ENCODE measurements at places on chromosomes 3 and 15.

- DNase-seq = no peak
Measured at GRCh38 chr15:54282228-54282836, 304.1 kb downstream of the UNC13C start.

- no peak for DNase-seq
Measured at GRCh38 chr3:197376020-197376419, 77.6 kb upstream of the DLG1 start.

- DNase-seq = no peak
Measured at GRCh38 chr3:172627057-172627809, 83.6 kb downstream of the NCEH1 start.

GRCh38 chr3:23000371-23000770 is 202.8 kb upstream of the UBE2E2 start:
- DNase-seq = no peak

- DNase-seq = no peak
Measured at GRCh38 chr3:32436816-32437189, 45.1 kb downstream of the CMTM7 start.

DNA sequence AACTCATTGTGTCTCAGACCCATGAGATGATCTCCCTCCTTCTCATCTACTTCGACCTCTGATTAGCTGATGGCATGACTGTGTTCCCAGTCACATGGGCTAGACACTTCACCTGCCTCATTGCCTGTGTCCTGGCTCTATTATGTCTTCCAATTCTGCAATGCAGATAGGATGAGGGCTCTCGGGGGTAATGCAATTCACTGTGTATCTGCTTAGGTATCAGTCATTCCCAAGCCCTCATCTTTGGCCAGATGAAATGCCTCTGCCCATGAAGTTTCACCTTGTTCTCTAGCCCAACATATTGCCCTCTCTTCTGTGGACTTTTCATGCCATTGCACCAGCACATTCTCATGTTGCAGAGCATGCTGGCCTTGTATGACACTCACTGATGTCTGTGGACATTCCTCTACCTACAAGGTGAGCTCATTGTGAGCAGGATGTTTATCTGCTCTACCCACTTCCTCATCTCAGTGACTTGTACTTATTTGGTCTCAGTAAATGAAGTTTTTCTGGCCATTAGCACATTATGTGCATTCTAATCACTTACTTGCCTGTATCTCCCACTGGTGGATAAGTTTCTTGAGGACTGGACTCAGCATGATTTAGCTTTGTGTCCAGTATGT is 32.3 kb downstream of the MOBP start:
- DNase-seq = no peak

GRCh38 chr3:149572796-149573414 is 84.9 kb downstream of the WWTR1 start:
- no peak for DNase-seq

DNA sequence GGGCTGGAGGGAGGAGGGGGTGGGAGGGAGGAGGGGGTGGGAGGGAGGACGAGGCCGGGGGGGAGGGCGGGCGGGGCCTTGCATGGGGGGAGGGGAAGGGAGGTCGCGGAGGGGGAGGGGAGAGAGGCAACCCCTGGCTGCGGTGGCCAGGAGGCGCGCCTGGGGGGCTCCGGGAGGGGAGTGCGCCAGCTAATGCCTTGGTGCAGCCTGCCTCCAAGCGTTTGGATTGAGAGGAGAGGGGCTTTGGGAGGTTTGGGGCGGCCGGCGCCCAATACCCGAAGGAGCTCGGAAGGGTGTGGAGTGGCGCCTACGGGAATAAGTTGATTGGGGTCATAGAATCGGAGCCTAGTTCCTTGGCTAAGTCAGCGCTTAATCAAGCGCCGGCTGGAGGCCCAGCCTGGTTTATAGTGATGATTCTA is 557 bp downstream of the TFG start:
- DNase-seq = peak; percentile 44

DNA sequence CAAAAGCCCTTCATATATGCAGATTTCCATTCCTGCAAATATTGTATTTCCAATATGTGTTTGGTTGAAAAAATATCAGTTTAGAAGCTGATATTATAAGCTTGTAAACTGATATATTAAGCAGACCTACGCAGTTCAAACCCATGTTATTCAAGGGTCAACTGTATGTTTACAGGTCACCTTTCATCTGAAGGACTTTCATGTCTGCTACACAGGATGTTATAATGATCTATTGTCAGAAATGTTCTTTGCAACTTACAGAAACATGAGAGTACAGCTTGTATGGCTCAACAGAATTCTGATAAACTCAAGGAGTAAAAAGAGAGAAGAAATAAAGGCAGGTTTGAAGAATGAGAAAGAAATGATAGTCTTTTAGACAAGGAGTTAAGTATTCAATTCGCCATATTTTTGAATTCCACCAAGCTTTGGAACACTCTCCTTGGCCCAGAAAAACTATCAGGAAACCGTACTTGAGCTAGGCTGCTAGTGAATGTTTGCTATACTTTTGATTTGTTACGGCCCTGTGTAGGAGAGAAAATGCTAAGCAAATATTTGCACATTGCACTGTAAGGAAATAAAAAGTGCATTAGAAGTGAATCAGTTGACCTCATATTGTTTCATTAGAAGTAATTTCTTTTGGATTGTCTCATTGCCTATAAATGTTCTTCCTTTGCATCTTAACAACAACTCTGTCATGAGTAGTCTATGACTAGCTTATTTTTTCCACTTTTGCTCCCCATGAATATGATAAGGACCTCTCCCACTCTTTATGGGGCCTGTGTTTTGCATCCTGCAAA is 81.2 kb downstream of the NEK11 start:
- DNase-seq = no peak

- DNase-seq = no peak
Measured at GRCh38 chr15:99434506-99435112, 131.2 kb upstream of the MEF2A start.

GRCh38 chr3:191961022-191961421 is 500.1 kb downstream of the PYDC2 start:
- no peak for DNase-seq

GRCh38 chr3:102741105-102741504 is 306.3 kb downstream of the ZPLD1 start:
- DNase-seq = no peak

- no peak for DNase-seq
Measured at GRCh38 chr3:123226549-123226948, 24.8 kb downstream of the SEC22A start.

DNA sequence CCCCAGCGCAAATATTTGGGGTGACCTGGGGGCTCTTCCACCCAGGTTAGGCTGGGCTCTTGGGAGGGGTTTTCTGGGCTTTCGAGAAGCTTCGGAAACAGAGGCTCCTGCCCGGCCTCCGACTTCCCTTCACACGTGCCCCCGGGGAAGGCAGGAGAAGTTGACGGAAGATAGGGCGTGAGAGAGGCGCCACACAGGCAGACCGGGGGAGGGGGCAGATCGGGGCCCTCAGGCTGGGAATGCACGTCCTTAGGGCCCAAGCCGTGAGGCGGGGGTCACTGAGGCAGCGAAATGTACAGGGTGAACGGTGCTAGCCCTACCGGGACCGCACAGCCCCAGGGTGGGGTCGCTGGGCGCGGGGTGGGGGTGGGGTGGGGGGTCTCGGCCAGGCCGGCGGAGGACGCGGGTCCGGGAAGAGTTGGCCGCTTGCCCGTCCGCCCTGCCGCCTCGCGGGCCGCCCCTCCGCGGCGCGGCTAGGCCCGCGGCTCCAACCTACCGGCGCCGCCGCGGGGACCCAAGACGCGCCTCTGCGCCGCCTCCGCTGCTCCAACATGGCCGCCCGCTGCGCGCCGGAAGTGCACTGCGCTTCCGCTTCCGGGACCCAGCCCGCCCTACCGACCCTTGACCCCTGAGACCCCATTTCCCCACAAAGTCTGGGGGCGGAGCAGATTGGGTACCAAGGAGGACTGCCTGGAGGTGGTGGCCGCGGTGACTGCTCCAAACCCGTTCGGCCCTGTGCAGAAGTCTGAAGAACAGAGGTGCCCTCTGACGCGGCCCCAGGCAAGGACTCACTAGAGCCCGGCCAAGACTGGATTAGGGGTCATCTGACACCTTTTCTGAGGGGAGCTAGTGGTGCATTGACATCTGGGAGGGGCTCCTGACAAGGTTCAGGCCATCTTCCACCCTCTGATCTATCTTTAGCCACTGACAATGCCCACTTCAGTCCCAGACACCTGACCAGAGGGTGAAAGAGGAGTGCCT is at the start of gene CCDC71:
Gene CCDC71 (minus strand): TSS at position 561 of the 981 bp plus-strand sequence. CDS start 2,123 bp downstream, outside the sequence.
- peak; percentile 84 for DNase-seq

DNA sequence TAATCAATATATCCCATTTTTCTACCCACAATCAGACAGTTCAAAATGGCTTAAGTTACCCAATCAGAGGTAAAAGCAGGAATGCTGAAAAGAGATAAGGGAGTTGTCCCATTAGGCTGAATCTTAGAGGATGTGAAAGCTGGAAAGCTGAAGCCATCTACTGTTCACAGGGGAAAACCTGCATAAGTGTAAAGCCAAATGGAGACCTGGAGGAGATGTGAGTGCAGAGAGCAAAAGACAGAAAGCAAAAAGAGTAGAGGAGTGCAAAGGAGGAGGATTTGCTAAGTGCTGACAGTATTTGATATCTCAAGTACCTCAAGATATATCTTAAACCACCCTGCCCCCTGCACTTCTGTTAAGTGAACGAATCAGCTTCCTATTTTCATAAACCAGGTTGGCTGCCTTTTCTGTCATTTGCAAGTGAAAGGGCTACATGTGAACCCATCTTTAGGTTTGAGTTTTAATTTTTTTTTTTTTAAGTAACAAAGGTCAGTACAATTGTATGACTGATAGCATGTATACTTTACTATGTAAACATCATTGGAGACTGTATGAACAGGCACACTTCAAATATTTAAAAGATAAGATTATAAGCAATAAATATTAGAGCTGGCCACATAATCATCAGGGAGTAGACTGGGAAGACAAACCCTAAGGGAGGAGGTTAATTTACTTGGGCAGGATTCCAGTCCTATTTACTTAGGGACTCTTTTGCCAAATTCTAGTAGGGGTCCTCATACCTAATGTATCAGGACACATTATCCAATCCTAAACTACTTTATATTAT is 22.8 kb upstream of the P2RY1 start:
- peak; percentile 44 for DNase-seq

GRCh38 chr15:93042691-93043378 is 46.2 kb downstream of the RGMA start:
- no peak for DNase-seq

DNA sequence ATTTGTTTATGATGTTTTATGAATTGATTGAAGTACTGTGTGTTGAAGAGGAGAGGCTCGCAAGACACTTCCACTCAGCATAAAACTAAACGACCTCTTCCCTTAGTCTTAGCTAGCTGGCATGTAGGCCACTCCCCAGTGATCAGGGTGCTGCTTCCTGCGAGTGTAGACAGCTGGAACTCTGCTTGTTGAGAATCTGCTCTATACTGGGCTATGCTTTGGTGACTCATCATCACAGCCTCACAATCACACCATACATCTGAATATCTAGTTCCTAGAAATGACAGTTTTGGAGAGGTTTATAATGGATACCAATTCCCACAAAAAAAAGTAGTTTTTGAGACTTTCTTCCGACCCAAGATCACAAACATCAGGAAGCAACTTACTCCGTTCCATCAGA is 1.5 kb upstream of the SLC24A5 start:
- DNase-seq = no peak

DNA sequence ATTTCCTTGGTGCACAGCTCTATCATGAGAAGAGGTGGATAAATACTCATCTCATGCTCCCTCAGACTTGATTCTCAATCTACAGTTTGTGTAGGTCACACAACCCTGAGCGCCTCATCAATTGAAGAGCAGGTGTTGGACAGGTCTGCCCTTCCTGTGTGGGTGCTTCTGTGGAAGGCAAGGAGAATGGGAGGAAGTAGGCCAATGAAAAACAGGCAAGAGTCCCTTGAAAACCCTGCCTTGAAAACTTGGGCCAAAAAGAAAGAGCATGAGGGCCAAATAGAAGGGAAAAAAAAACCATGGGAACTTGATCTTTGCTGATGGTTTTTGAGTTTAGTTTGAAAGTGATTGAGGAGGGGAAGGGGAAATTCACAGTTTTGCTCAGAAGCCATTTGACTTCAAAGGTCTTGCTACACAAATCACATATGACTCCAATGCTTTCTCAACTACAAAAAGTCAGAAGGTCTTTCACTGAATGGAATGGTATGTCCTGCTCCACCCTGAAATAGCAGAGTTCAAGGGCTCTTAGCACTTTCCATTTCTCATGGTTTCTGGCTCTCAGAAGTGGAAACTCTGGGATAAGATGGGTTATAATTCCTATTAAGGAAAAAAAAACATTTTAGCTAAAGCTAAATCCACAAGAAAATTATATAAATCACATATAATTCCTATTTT is 37.2 kb upstream of the TM4SF1 start:
- DNase-seq = no peak

DNA sequence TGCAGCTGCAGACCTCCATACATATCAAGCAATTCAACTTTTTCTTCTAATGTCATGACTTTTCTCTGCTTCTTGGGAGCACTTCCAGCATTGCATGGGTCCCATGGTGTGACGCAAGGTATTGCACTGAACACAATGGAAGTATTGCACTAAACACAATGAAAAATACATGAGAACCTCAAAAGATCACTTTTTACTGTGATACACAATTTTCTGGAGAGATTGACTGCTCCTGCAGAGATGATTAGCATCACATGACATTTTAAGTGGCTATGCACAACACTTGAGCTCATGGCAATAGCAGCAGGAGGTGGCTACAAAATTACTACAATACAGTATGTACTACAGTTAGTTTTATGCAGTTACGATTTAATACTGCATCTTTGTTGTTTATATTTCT is 113.5 kb upstream of the BHLHE40 start:
- no peak for DNase-seq

DNA sequence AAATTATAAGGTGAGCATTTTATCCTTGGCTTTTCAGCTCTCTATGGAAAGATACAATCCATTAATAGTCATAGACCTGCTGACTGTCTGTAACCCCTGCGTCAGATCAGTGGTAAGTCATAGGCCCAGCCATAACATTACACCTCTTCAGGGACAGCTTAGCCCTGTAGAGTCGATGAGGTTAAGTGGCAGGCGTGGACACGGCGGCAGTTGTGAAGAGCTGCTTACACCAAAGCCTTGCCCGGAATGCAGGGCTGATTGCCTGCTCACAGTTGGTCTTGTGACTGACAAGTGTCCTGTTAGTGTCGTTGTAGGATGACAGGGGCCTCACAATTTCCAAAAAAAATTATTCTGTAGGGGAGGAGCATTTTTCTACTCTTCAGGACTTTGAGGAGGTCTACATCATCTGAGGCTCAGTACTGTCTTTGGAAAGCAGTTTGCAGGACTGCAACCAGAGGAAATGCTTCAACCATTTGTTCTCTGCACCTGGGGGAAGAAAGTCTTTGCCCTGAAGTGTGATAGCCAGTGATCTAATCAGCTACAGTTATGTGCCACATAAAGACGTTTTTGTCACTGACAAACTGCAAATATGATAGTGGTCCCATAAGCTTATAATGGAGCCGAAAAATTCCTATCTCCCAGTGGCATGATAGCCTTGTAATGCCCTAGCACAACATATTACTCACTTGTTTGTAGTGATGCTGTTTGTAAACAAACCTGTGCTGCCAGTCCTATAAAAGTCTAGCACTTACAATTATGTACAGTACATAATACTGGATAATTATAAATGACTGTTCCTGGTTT is 14.9 kb upstream of the SELENOT start:
- no peak for DNase-seq

GRCh38 chr3:143083781-143084180 is 35.8 kb upstream of the CHST2 start:
- DNase-seq = no peak

- DNase-seq = no peak
Measured at GRCh38 chr3:8562081-8562595, 60.5 kb downstream of the LMCD1 start.

GRCh38 chr15:87142096-87142495 is 1062.4 kb downstream of the AGBL1 start:
- DNase-seq = no peak

All from hematopoietic multipotent progenitor cell treated with erythropoietin and hydrocortisone succinate and interleukin-3 and kit ligand, for 8 days (in vitro differentiated cells).